ENCODE measurements at places on chromosomes 13 and 19.

DNA sequence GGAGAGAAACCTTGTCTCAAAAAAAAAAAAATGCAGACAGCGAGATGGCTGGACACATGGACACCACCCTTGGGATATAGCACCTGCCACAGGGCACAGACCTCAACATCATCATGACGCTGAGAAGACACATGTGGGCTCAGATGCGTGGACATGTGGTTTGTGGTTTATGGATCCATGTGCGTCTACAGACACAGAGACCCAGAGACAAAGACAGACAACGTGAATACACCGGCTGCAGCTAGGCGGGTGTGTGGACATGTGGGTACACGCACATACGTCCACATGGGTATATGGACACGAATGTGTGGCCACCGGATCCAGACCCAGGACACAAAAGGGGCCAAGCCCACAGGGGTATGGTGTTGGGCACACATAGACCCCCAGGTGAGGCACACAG is 1.3 kb downstream of the TNFSF14 start:
- no peak for DNase-seq

DNA sequence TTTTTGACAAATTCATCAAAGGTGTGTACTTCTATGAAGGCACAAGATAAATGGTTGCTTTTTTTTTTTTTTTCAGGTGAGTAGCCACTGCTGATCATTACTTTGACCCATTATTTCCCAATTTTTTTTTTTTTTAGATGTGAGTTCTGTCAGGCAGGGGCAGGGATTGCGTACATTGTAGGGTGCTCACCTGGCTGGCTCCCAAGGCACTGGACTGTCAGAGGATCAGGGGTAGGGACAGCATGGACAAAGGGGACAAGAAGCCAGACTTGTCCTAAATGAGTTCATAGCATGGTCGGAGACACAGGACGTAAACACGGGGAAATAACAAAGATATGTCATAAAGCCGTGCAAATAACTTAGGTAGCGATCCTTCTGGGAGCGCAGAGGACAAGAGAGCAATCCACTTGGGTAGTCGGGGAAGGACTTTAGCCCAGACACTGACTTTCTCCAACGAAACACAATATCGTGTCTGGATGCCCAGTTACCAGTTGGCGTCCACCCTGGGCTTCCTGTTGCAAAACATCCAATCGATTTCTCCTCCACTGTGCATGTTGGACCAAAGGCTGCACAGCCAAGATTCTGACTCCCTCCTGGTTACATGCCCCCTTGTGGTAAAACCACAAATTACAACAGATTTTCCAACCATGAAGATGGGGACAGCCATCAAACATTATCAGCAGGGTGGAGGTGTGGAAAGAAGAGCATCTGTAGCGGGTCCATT is 27.5 kb upstream of the KATNAL1 start:
- peak; percentile 37 for DNase-seq

GRCh38 chr19:50230379-50231351 is 27.2 kb downstream of the MYH14 start:
- no peak for DNase-seq

DNA sequence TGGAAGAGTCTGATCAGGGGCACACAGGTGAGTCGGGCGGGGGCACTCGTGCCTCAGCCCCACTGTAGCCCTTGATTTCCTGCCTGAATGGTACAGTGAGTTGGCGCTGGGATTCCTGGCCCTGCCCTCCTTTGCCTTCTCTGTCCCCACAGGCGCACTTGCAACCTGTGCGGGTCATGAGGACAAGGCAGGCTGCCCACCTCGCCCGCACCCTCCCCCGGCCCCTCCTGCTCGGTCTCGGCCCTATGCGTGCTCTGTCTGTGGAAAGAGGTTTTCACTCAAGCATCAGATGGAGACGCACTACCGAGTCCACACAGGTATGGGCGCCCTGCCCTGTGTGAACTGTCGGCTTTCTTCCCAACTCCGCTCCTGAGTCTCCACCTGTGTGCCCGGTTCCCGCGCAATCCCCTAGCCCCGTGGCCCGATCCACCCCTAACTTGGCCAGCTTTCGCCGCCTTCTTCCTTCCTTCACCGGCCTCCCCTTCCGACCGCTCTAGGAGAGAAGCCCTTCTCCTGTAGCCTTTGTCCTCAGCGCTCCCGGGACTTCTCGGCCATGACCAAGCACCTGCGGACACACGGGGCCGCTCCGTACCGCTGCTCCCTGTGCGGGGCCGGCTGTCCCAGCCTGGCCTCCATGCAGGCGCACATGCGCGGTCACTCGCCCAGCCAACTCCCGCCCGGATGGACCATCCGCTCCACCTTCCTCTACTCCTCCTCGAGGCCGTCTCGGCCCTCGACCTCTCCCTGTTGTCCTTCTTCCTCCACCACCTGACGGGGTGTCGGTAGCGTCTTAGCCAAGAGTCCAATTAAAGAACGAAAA is 1.6 kb upstream of the KMT2B start:
- DNase-seq: no peak

DNA sequence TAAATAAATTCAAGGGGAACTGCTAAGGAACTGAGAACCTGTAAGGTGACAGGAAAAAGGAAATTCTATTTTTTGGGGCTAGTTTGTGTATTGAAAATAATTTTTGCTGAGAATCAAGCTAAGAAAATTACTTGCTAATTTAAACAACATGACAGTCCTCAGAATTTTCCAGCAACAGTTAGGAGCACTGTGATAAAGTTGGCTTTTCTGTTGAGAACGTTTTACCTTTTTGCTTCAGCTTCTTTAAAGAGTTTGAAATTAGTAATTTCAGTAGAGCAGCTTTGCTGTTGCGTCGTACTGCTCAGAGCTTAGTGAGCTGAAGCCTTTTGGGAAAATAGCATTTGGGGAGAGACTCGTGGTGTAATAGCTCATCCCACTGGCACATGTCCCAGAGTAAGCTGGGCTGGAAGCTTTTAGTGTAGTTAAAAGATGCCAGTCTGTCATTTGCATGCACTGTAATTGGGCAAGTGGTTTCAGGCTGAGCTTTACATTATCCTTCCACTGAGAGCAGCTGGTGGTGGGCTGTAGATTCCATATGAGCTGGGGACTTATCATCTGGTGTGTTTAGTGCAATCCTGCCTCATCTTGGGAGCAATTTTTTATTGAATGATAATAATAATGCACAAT is 69.8 kb downstream of the LRCH1 start:
- peak; percentile 92 for DNase-seq

- peak; percentile 99 for DNase-seq
These were observed 41.9 kb downstream of the ADPRHL1 start for GRCh38 chr13:113411216-113412023.

GRCh38 chr13:23488442-23488841 is 54.9 kb upstream of the SACS start:
- DNase-seq: no peak

DNA sequence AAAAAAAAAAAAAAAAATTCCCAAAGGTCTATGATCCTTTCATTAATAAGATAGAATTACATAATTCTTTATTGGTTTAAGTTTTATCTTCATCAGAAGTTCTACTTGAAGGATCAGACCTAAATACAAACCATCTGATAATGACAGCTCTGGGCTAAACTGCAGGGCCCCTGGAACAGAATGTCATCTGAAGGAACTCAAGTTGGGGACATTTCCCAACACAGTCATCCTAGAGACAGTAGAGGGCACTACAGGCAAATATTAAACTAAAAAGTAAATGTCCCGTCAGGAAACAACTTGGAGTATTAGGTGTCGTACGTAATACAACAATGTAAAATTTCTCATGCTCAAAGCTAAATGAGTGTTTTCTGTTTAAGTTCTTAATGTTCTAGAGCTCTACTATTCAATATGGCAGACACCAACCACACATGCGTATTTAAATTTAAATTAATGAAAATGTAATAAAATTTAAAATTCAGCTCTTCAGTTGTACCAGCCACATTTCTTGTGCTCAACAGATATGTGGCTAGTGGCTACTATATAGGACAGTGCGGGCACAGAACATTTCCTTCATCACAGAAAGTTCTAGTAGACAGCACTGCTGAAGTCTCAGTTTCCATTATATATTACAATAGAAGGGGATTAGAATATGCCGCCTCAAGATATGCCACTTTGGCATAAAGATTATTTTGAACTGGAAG is 21.8 kb upstream of the NAXD start:
- peak; percentile 75 for DNase-seq

GRCh38 chr19:45499196-45500180 is 1.2 kb downstream of the PPM1N start:
- DNase-seq: no peak

- peak; percentile 96 for DNase-seq
These were observed 2.9 kb downstream of the CEBPG start for GRCh38 chr19:33376423-33376822.

DNA sequence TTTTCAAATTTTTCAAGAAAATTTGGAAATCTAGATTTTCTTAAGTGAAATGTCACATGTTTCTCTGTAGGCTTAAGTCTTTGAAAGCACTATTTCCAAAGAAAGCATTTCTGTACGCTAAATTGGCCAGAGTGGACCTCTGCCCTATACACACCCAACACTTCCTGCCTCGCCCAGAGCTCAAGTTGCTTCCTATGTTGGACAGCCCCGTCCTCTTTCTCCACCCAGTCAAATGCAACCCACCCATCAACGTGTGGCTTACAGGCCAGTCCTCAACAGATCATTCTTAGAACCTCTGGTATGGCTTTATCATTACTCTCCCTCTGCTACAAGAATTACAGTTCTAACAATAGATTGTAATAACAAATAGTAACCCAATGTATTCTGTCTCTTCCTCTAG is 24.2 kb downstream of the KLF12 start:
- no peak for DNase-seq

GRCh38 chr13:26557051-26557392 is 461 bp upstream of the WASF3 start:
- no peak for DNase-seq

DNA sequence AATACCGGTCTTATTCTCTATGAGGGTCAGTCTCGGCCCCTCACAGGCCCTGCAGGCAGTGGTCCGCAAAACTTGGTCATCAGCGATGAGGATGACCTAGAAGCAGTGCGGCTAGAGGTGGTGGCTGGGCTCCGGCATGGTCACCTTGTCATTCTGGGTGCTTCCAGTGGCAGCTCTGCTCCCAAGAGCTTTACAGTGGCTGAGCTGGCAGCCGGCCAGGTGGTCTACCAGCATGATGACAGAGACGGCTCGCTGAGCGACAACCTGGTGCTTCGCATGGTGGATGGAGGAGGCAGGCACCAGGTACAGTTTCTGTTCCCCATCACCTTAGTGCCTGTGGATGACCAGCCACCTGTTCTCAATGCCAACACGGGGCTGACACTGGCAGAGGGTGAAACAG is 1.8 kb downstream of the FREM2 start:
- DNase-seq: no peak

- peak; percentile 77 for DNase-seq
These were observed 1.5 kb upstream of the TRPC4 start for GRCh38 chr13:37870895-37871550.

DNA sequence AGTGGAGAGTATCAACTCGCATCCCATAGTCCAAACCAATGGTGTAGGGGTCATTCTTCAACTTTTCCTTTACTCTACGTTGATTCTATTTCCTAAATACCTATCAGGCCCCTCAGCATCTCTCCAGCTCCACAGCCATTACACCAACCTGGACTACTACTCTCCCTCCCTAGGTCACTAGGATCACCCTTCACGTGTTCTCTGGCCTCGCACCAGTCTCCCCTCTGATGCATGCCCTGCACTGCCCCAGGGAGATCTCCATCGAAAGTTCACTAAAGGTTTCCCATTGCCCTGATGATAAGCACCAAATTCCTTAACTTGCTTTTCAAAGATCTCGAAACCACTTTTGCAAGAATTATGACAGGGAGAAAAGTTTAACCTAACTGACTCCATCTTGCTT is 421.5 kb downstream of the TSHZ3 start:
- DNase-seq: no peak

DNA sequence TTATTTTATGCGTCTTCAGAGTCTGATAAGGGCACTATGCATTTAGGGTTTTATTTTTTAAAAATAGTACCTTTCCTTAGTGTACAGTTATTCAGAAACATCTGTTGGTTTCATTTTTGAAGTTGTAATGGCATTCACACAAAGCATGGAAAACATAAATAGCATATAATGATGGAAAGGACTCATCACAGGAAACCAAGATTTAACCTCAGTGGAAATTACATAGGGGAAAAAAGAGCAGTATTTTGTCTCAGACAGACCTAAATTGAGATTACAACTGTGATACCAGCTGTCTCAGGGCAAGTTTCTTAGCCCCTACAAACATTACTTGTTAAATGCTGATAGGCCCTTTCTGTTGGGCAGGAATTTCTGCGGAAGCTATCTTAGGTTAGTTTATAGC is 57.2 kb downstream of the NHLRC3 start:
- no peak for DNase-seq

Data from fibroblast of mammary gland (primary cell).